ENCODE measurements at places on chromosomes 5 and 9.

DNA sequence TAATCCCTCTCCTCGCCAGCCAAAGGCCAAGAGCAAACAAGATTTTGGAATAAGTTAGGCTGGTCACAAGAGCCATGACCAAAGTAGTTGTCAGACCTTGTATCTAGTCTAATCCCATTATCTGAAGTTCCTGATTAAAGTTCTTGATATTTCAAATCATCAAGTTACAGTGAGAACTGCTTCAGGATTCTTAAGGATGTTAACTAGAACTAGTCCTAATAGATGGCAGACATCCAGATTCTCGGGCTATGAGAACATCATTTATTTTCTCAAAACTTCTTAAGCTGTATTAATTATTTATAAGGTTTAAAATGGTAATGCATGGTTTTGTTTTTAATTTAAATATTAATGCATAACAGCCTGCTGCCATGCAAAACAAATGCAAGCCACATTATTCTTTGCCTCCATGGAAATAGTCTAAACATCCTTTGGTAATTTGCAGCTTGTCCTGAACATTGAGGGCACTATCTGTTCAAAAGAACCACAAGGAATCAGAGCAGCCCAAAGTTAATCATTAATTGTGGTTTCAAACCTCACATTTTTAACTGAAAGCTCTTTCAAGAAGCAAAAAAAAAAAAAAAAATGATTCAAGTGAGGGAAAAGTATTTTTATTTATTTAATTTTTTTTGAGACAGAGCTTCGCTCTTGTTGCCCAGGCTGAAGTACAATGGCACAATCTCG, 95.1 kb downstream of the TTC39B start:
- DNase-seq, result no peak

GRCh38 chr5:69010476-69010875, 83.3 kb upstream of the SLC30A5 start:
- peak; percentile 10 for DNase-seq

DNA sequence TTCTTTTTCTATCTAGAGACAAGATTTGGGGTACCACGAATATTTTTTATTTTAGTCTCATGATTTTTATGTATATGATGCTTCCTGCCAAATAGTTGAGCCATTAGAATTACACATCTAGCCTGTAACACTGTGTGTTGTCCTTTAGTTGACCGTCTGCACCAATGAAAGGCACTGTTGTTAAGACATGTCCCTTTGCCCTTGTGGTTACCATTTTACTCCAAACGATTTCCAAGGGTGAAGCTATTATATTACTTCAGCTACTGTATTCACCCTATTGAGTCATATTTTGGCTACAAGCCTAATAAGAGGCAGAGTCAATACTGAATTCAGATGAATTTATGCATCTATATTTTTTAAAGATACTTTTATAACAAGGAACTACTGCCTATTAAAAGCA, 207.6 kb downstream of the CETN3 start:
- DNase-seq, result no peak

DNA sequence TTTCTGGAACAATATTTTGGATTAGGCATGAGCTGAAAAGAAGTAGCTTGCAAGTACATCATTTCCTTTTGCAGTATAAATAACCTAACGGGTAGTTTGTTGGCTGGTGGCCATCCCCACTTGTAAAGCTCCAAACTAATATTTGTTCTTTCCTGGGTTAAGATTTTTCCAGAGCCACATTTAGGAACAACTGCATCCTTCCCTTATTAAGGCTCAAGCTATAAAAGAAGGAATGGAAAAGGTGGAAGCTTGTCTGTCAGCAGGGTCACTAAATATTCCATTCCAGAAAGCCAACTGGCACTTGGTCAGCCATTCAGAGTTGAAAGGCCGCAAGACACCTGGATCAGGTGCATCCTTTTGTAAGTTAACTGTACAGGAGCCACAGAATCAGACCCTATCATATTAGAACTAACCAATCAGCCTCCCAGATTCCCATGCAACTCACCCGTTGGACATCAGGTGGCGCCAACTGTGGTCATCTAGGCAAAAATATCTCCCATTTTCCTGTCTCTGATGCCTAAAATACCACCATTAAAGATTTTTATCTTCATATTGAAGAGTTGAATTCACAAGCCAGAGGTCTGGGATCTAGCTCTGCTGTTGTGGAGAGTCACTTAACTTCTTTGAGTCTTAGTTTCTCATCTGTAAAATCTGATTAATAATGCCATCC, 82.9 kb downstream of the PTCD2 start:
- DNase-seq, result no peak

GRCh38 chr5:59330680-59331079, 562.8 kb downstream of the PDE4D start:
- no peak for DNase-seq

- DNase-seq, result no peak
These were observed 103.1 kb downstream of the KCNIP1 start for GRCh38 chr5:170606941-170607340.

- DNase-seq, result no peak
These were observed 370.3 kb downstream of the ARHGEF28 start for GRCh38 chr5:73996151-73996755.

- DNase-seq, result peak; percentile 40
These were observed 383.2 kb upstream of the SGCD start for GRCh38 chr5:155943516-155944407.

- DNase-seq, result no peak
These were observed 42.3 kb upstream of the MAP1B start for GRCh38 chr5:72064801-72065570.

- no peak for DNase-seq
These were observed 33.5 kb downstream of the ELL2 start for GRCh38 chr5:95927927-95928723.

DNA sequence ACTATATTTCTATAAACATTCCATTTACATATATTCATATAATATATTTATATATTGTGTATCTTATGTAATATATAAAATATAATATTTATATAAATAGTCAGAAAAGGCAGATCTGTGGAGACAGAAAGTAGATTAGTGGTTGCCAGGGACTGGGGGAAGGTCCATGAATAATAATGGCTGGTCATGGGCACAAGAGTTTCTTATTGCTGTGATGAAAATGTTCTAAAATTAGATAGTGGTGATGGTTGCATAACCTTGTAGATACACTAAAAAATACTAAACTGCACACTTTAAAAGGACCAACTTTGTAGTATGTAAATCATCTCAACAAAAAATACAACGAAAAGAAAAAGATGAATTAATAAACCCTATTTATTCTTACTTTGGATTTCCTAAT, 47.3 kb downstream of the NUP155 start:
- DNase-seq, result no peak

- DNase-seq, result no peak
These were observed 2.8 kb upstream of the IL5 start for GRCh38 chr5:132546108-132546507.

- DNase-seq, result peak; percentile 74
These were observed 305.2 kb downstream of the EFNA5 start for GRCh38 chr5:107365320-107366109.

DNA sequence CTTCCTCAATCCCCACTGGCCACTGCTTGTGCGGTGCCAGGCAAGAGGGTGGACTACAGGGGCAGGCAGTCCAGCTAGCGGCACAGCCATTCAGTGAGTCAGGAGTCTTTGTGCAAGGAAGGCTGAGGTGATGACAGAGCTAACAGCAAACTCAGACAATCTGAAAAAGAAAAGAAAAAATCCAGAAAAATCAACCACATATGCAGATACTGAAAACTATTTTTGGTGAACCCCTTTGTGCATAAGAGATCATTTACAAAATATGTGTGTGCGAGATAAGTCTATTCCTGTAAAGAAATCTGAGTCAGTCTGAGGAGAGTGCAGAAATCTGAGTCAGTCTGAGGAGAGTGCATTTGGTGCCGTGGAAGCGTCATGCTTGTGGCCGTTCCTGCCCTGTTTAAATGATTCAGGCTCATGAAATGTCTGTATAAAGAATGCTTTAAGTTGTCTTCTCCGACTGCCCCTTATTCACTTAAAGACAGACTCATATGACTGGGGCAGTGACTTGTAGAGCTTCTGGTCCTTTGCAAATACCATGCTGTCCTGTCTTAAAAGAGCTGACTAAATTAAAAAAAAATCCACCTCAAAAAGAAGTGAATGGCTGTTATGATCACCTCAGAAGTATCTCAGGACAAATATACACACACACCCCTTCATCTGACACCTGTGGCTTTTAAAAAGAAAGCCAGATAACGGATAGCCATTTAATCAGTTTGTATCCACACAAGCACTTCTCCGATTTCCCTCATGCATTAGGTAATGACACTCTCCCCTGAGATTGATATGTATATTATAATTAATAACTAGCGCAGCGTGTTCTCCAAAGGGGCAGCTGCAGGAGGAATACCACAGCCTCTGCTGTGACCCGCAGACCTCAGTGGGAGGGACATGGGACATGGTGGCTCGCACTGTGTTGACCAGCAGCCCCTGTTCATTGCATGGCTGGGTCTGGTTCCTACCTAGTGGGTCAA, 47.3 kb downstream of the TRIO start:
- DNase-seq, result peak; percentile 91

DNA sequence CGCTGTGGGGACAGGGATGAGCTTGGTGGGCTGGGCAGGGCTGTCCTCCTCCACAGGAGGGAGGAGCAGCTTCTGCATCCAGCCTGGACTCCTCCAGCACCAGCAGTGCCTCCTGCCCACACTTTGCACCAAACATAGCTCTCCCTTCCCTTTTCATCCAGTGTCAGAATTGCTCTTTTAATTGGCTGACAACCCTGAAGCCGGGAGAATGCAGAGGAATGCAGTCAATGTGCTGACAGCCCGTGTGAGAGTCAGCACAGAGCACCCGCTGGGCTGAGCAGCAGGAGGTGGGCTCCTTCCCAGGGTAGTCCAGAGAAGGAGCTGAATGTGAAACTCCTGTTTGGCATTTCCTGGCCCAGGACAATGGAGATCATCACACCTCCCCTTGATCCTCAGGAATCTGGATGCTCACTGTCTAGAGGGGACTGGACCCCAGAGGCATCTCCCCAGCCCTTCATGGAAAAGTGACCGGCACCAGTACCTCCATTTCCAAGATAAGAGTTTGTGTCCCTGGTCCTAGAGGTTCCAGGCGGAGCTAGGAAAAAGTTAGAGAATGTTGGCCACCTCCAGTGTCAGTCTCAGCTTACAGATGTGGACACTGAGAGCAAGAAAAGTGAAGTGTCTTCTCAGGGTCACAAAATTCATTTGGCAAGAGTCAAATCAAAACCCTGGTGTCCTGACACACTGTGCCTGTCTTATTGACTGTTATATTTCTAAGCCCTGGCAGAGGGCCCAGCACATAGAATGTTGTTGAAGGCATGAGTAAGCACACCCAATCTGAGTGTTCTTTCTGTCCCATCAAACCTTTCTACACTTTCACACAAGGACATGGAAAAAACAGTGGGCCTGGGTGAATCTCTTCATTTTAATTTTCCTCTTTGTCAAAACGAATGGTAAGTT, 202.1 kb downstream of the SNX18 start:
- DNase-seq, result peak; percentile 70

GRCh38 chr9:14051419-14051818, 262.5 kb downstream of the NFIB start:
- no peak for DNase-seq

GRCh38 chr5:56496581-56497063, 263.5 kb upstream of the ANKRD55 start:
- no peak for DNase-seq

- DNase-seq, result no peak
These were observed 40.1 kb downstream of the SMARCA2 start for GRCh38 chr9:2055203-2055658.

GRCh38 chr5:127761869-127762268, 58.7 kb downstream of the CCDC192 start:
- DNase-seq, result no peak

GRCh38 chr5:137236849-137237507, 262.1 kb downstream of the SPOCK1 start:
- DNase-seq, result no peak

- DNase-seq, result no peak
These were observed 151.2 kb downstream of the HACD4 start for GRCh38 chr9:20880271-20880670.

DNA sequence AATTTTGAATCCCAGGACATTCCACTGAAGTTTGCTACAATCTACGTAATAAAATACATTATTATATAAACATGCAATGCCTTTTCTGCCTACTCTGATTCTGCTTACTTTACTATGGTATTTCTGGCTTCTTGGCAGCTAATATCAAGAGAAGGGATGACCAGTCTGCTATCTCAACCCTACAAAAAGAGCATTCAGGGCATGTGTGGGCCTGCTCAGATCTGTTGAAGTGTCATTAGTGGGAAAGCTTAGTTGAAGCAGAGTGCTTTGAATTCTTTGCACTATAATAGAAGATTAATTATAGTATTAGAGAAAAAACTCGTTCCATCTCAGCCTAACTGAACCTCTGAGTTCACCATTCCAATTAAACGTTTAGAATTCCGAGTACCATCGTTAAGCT, 339.5 kb upstream of the ISL1 start:
- DNase-seq, result no peak

DNA sequence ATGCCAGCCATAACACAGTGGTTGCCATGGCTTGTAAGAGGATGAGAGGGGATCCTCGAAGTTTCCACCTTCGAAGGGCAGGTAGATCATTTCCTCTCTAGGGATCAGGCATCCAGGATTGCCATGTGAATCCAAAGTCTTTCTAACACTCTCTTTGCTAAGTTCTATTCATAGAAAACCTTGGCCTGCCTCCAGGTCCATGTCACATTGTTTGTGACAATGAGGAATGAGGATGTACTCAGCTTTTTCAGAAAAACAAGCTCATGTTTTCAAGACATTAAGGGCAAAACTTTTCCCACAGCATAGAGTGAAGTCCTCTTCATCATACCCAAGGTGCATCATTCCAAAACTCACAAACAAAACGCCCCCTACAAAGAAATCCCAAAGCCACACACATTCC, 19.6 kb downstream of the ESM1 start:
- DNase-seq, result no peak

- no peak for DNase-seq
These were observed 3.5 kb downstream of the TENT4A start for GRCh38 chr5:6716629-6717149.

DNA sequence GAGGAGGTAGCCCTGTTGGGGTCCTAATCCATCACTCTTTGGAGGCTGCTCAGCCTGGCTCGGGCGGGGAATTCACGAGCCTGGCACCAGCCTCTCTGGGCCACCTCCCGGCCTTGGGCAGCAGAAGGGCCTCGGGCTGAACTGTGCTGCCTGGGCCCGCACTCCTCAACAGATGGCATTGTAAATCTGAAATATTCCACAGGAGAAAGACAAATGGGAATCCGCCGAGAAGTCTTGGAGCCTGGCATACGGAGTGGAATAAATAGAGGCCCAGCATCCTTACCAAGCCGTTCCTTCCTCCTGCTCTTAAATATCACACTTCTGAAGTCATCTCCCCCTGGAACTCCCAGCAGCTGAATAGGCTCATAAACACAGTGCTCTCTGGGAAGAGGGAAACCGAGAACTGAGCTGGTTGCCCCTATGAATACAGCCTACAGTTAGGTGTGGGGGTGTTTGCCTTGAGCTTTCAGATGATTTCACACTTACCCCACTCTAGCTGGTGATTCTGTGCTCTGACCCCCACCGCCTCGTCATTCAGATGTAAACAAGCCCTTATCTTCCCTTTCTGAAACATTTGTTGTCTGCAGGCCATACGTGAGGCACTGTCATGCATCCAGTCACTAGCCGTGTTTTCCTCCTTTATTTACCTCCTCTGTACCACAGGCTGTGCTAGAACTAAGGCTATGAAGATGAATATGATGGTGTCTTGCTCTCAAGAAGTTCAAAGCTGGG, 455.0 kb upstream of the CLINT1 start:
- no peak for DNase-seq

Measured in GM04504 (cell line).